LHCN-M2 (cell line): ENCODE measurements at places on chromosomes 2 and 18. TPM values are rescaled to one million over a fixed set of nuclear protein-coding genes. Genes with fewer than 3 reads are reported as not detected.

ODC1 gene
- 175 and 213 TPM in 2 replicates for total RNA-seq

RAB31 gene
- total RNA-seq: 26.2 and 31.3 TPM in 2 replicates

AGXT gene
- not detected in 2 replicates for total RNA-seq

MDH1B gene
- 0.86 and 2.5 TPM in 2 replicates for total RNA-seq

TRAF3IP1 gene
- total RNA-seq: 8.3 and 8.5 TPM in 2 replicates

BUB1 gene
- 85.4 and 104 TPM in 2 replicates for total RNA-seq

ZBTB7C gene
- 0.06 and 0.17 TPM in 2 replicates for total RNA-seq

GPC1 gene
- 118 and 124 TPM in 2 replicates for total RNA-seq

PID1 gene
- 32.3 and 35.6 TPM in 2 replicates for total RNA-seq

PPP1R1C gene
- total RNA-seq: 1.5 and 2.0 TPM in 2 replicates

KCNK3 gene
- 0.32 TPM in 1 of 2 replicates, not detected in the other for total RNA-seq

AQP12B gene
- total RNA-seq: not detected in 2 replicates

G6PC2 gene
- total RNA-seq: not detected in 2 replicates

ALPP gene
- not detected in 2 replicates for total RNA-seq

RFX8 gene
- 27.8 and 33.4 TPM in 2 replicates for total RNA-seq

CYP1B1 gene
- 3.4 and 3.5 TPM in 2 replicates for total RNA-seq

CRYGD gene
- total RNA-seq: not detected in 2 replicates

CYTIP gene
- 0.92 and 1.7 TPM in 2 replicates for total RNA-seq

KLF7 gene
- total RNA-seq: 11.4 and 11.6 TPM in 2 replicates

ABCB11 gene
- not detected in 2 replicates for total RNA-seq

AFTPH gene
- total RNA-seq: 13.3 and 16.1 TPM in 2 replicates

MZT2B gene
- 157 and 161 TPM in 2 replicates for total RNA-seq

IL1RL2 gene
- total RNA-seq: 0.57 and 1.2 TPM in 2 replicates

COBLL1 gene
- total RNA-seq: 2.0 and 4.0 TPM in 2 replicates

TSPYL6 gene
- not detected in 2 replicates for total RNA-seq

RAB17 gene
- total RNA-seq: 0.19 and 2.0 TPM in 2 replicates

GEN1 gene
- 25.4 and 30.8 TPM in 2 replicates for total RNA-seq

INPP5D gene
- total RNA-seq: 0.34 and 2.6 TPM in 2 replicates

TRABD2A gene
- total RNA-seq: 9.7 and 14.8 TPM in 2 replicates

KCNJ13 gene
- not detected in 2 replicates for total RNA-seq

RIT2 gene
- total RNA-seq: not detected in 2 replicates

FAM110C gene
- not detected in 2 replicates for total RNA-seq

C18orf54 gene
- 7.6 and 11.1 TPM in 2 replicates for total RNA-seq

ZSWIM2 gene
- total RNA-seq: 0.06 TPM in 1 of 2 replicates, not detected in the other

CAPG gene
- total RNA-seq: 156 and 172 TPM in 2 replicates

PCARE gene
- total RNA-seq: not detected in 2 replicates

SCG2 gene
- total RNA-seq: 10.8 and 12.7 TPM in 2 replicates

HOXD12 gene
- not detected in 2 replicates for total RNA-seq

FMNL2 gene
- total RNA-seq: 11.6 and 12.2 TPM in 2 replicates

COL4A3 gene
- total RNA-seq: not detected in 2 replicates

RNPEPL1 gene
- total RNA-seq: 13.6 and 16.7 TPM in 2 replicates

VWC2L gene
- total RNA-seq: under 0.01 TPM in 1 of 2 replicates, not detected in the other

SLC16A14 gene
- total RNA-seq: 0.11 TPM in 1 of 2 replicates, not detected in the other

CHCHD5 gene
- total RNA-seq: 22.4 and 32.6 TPM in 2 replicates

CYRIA gene
- 3.5 and 4.5 TPM in 2 replicates for total RNA-seq

SERPINB12 gene
- total RNA-seq: 0.29 TPM in 1 of 2 replicates, not detected in the other

TMEFF2 gene
- total RNA-seq: 64.1 and 72.6 TPM in 2 replicates
